ENCODE measurements at places on chromosomes 11 and 22. TPM values are rescaled to one million over a fixed set of nuclear protein-coding genes. Genes with fewer than 3 reads are reported as not detected.
A peak's percentile ranks its signal among the peaks of the same experiment; 100 is the strongest.

GRCh38 chr11:2380807-2381350, 3.8 kb downstream of the CD81 start:
- no peak for DNase-seq

- no peak for DNase-seq
These were observed 129.5 kb downstream of the MICAL2 start for GRCh38 chr11:12239804-12240371.

GRCh38 chr22:17753401-17753989, 20.8 kb downstream of the BID start:
- DNase-seq = no peak

The GAL3ST3 gene
- polyA plus RNA-seq = 0.34 TPM

- DNase-seq = no peak
These were observed 19.9 kb downstream of the BID start for GRCh38 chr22:17754233-17754925.

- no peak for DNase-seq
These were observed 192.0 kb downstream of the GRIK4 start for GRCh38 chr11:120703358-120704152.

DNA sequence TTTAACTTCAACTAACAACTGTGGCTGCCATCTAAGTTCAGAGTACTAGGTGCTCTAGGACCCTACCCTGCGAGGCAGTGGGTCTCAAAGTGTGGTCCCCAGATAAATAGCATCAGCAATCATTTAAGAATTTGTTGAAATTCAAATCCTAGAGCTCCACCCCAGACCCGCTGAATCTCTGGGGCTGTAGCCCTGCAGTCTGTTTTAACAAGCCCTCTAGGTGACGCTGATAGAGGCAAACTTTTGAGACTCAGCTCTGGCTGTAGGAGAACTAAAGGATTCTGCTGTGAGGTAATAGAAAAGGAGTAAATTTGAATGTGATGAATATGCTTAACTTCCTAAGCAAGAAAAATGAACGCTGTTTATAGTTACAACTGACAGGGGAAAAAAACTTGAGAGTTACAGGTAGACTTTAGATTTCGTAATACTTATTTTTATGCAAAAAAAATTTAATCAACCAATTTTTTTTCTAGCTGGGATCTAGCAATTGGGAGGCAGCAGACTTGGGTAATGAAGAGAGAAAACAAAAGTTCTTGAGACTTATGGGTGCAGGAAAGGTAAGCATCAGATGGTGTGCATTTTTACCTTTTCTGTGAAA, 5.8 kb downstream of the C11orf58 start:
- no peak for DNase-seq

The RNF141 gene
- polyA plus RNA-seq = 23.9 TPM

DNA sequence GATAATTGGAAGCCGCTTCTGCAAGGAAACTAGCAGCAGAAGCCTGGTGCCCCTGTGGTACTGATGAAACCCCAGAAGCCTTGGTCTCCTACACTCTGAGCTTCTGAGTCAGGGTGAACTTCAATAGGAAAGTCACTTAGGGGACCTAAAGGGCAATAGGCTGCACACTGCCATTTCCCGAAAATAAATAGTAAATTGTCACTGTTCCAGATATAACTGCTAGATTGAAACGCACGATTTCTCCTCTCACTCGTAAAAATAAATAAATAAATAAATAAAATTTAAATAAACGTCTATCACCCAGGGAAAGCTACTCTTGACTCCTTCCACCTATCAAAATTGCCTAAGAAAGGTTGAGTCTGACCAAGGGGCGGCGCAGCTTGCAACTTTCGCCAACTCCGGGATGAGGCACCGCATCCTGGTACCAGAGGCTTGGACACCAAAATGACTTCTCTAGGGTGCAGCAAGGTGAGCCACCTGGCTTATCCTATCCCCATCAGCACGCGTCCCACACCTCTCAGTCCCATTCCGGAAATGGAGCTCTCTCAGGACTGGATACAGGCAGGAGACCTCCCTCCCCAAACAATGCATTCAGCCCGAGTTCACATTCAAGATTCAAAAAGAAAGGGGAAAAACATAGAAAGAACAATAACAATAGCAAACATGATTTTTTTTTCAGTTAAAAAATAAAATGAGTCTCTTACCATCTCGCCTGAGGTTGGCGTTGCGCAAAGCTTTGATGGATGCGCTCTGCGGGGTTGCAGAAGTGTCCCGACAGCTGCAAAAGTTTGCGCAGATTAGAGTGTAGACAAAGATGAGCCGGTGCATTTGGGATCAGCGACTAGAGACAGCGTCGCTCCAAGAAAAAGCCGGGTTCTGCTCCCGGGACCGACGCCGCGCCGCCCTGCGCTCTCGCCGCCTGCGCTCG, 583 bp downstream of the PDGFD start:
- DNase-seq = peak; percentile 36

GRCh38 chr11:76604081-76604625, 66.4 kb downstream of the LRRC32 start:
- DNase-seq = no peak

- DNase-seq = no peak
These were observed 127.2 kb upstream of the SYT13 start for GRCh38 chr11:45413156-45413858.

- DNase-seq = no peak
These were observed 3.8 kb downstream of the EHD1 start for GRCh38 chr11:64874308-64875240.

GRCh38 chr11:10751581-10751940, 515 bp downstream of the CTR9 start:
- no peak for DNase-seq

DNA sequence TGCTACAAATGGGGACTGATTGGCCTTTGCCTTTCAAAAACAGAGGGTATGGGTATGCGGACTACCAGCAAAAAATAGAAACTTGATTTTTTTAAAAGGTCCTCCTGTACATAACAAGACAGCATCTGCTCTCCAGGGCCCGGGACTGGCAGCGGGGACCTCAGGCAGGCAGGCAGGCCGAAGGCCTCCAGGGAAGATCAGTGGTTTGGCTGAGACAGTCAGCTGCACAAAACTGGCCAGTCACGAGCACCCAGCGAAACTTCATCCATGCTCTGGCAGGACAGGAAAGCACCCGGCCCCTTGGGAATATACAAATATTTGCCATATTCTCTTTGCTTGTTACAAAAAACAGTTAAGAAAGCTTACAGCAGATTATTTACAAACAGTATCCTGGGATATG, 11.0 kb downstream of the RPL27A start:
- DNase-seq = no peak

DNA sequence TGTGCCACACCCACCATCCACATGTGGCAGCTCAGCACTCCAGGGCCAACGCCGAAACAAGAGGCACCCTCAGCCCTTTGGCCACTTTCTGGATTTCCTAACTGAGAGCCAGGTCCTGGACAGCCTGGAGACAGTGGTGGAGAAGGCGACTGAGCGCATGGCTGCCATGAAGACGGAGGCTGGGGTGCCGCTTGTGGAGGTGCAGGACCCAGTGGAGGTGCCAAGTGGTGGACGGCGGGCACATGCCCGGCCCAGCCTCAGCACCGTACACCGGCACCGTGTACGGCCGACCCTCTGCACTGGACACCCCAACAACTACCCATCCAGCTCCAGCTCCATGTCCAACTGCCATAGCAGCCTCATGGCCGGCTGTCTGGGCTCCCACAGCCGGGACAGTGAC, 1.5 kb downstream of the CCDC116 start:
- no peak for DNase-seq

DNA sequence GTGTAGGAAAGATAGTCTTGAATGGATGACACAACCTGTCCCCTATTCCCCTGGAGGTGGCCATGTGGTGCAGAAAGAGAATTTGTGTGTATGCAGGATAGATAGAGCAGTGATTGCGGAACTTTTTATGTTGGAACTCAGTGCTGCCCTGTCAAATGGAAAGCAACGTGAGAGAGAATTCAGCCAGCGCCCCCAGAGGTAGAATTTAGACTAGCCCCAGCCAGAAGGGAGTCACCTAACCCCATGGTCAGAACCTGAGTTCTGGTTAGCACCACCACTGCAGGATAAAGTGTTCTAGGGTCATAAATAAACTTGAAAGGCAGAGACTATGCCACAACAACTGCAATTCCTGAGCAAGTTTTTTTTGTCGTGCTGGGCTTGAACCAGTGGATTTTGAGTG, 152.9 kb upstream of the GRIA4 start:
- no peak for DNase-seq

- no peak for DNase-seq
These were observed 536.5 kb downstream of the TMEM135 start for GRCh38 chr11:87574193-87574592.

The RFPL3 gene
- 0.25 TPM for polyA plus RNA-seq

DNA sequence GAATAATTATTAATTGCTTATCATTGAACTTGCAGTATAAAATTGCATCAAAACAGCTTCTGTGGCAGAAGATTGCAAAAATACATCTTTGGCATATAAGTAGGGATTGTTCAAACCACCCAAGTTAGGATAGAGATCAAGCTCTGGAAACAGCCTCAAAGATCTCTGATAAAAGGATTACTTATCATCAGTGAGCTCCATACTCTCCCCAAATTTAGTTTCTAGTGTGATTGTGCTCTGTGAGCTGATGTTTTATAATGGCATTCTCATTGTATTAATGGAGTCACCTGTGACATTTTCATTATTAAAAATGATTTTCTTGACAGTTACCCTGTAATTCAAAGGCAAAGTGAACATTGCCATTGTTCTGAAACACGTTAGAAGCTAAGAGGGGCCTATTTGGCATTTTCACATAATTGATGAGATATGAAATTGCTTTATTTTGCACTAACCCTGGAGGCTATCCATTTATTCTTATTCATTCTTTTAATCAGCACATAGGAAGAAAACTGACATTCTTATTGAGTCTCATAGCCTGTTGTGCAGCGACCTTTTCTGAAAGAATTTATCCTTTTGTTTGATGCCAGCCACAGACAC, 626.3 kb upstream of the ANO5 start:
- DNase-seq = no peak

GRCh38 chr11:46247659-46248058, 29.8 kb upstream of the CREB3L1 start:
- no peak for DNase-seq

GRCh38 chr11:93807980-93808379, 23.9 kb downstream of the MED17 start:
- DNase-seq = no peak

DNA sequence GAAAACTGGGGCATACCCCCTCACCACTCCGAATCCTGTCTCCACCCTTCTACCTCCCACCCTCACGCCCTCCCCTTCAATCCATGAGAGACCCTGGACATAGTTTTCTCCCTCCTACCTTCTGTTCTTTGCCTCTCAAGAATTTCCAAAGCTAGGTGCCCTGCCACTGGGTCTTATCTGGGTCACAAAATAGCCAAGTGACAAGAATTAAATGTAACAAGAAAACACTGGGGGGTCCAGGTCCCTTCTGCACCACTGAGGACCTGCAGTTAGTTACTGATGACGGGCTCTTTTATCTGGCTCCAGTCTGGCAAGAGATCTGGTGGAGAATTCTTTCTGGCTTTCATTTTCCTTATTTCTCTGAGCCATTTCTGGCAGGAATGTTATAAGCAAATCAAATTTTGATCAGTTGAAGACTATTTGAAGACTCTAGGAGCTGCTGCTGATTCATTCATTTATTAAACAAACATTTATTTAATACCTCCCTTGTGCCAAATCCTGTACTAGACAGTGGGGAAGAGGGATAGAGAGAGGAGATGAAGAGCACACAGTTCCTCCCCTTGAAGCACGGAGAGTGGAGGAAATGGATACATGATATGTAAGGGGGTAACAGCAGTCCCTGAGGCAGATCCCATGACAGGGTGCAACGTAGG, 135.2 kb downstream of the RRAS2 start:
- DNase-seq = no peak

GRCh38 chr11:45737056-45737455, 67.9 kb upstream of the SLC35C1 start:
- no peak for DNase-seq

DNA sequence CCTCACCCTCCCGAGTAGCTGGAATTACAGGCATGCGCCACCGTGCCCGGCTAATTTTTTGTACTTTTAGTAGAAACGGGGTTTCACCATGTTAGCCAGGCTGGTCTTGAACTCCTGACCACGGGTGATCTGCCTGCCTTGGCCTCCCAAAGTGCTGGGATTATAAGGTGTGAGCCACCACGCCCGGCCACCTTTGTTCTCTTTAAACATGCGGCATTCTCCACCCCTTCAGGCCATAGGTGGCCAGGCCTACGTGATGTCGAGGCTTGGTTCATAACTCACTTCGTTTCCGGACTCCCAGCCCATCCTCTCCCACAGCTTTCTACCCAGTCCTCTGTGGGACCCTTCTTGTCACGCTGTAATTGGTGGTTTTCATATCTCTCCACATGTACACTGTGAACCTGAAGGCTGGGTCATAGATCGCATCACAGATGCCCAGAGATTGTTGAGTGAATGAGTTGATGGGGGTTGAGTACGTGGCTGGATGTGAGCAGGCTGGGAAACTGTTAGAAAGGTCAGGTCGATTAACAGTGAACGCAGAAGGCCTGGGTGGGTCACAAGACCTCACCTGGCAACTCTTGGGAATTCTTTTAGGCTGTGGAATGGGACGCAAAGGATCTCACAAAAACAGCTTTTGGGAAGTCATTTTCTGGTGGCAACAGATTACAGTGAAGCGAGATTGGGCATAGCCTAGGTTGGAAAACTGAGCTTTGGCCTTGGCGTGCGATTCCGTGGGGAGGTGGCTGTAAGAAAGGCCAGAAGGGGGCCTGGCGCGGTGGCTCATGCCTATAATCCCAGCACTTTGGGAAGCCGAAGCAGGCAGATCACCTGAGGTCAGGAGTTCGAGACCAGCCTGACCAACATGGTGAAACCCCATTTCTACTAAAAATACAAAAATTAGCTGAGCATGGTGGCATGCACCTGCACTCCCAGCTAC, 44.5 kb downstream of the ST14 start:
- DNase-seq = no peak

The TSPAN18 gene
- polyA plus RNA-seq = 48.1 TPM

The TNNT3 gene
- polyA plus RNA-seq = 8,959 TPM

The TMPRSS13 gene
- 0.15 TPM for polyA plus RNA-seq

- no peak for DNase-seq
These were observed 139.1 kb upstream of the DDI1 start for GRCh38 chr11:103897160-103897936.

The BCL2L13 gene
- polyA plus RNA-seq = 45.6 TPM

GRCh38 chr11:15942936-15943335, 413.4 kb downstream of the SOX6 start:
- DNase-seq = no peak

The NPTXR gene
- 4.1 TPM for polyA plus RNA-seq

- no peak for DNase-seq
These were observed 2.4 kb downstream of the MUC2 start for GRCh38 chr11:1077033-1077416.

Measured in hindlimb muscle (tissue), 1 donor.